CD4-positive, alpha-beta T cell treated with Interleukin-4 for 4 hours (primary cell): ENCODE measurements at places on chromosomes 6 and 20.
A peak's percentile ranks its signal among the peaks of the same experiment; 100 is the strongest.

DNA sequence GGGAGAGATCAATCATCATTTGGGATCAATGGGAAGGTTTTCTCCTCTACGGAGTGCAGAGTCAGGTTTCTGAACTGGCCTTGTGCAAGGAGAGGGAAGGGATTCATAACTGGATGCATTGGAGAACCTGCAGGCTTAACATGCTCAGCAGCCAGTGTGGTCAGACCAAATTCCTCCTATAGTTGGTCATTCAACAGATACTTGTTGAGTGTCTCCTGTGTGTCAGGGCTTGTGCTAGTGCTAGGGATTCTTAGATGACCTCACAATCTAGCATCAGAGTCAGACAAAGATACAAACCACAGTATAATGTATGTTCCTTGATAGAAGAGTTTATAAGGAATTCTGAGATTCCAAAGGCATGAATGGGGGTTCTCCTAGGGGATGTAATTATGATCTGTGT is 23.9 kb downstream of the RALY start:
- no peak for DNase-seq

GRCh38 chr6:87200469-87201175 is 45.3 kb downstream of the ZNF292 start:
- DNase-seq: no peak

DNA sequence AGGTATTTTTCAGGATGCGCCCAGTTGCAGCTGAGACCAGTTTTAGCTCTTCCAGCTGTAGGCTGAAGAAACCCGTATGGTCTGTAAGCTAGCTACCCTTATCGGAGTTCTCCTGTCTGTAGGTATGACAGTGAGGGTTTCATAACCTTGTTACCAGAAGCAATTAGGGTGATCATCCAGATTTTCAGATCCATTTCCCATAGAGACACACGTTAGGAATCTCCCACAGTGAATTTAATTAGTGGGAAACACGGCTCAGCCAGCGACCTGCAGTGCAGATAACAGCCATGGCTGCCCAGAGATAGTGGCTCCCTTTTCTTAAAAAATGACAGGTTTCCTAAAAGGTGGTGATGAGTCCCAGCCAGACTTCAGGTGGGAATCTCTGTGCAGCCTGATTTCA is 111.1 kb downstream of the BTBD3 start:
- no peak for DNase-seq

GRCh38 chr6:123333000-123333756 is 303.6 kb downstream of the TRDN start:
- no peak for DNase-seq

GRCh38 chr6:152089992-152090391 is 282.5 kb downstream of the ESR1 start:
- DNase-seq: no peak

GRCh38 chr6:64777941-64778785 is 928.9 kb downstream of the EYS start:
- DNase-seq: no peak

DNA sequence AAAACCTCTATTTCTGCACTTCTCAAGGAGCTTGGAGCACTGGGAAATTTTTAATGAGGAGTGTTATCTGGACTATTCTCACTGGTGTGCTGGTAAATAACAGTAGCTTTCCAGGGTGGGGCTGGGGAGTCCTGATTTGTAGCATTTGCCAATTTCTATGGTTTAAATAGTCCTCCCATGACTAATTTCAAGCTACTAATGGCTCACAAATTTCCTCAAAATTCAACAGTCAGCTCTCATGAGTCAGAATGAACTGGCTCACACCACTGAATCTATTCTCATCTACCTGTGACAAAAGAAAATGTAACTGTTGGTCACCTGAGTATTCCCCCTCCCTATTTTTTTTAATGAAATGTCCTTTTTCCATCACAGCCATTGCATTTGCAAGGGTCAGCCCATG is 449.6 kb downstream of the KIF16B start:
- DNase-seq: no peak

- no peak for DNase-seq
Observed at GRCh38 chr20:17616480-17617211, 46.8 kb downstream of the DSTN start.

- no peak for DNase-seq
Observed at GRCh38 chr6:64896939-64897338, 810.1 kb downstream of the EYS start.

GRCh38 chr6:56690519-56691285 is 48.0 kb upstream of the DST start:
- no peak for DNase-seq

- no peak for DNase-seq
Observed at GRCh38 chr6:165745492-165745891, 82.5 kb upstream of the PDE10A start.

DNA sequence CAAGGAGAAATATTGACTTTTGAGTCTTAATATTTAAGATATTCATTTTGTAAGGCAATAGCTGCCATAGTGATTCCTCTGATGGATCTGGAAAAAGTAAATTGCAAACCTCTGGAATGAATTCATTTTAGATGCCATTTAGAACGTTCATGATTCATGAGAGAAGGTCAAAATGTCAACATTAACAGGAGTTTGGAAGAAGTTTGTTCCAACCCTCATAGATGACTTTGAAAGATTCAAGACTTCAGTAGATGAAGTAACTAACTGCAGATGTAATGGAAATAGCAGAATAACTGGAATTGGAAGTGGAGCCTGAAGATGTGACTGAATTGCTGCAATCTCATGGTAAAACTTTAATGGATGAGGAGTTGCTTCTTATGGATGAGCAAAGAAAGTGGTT is 100.9 kb upstream of the CCN2 start:
- no peak for DNase-seq

DNA sequence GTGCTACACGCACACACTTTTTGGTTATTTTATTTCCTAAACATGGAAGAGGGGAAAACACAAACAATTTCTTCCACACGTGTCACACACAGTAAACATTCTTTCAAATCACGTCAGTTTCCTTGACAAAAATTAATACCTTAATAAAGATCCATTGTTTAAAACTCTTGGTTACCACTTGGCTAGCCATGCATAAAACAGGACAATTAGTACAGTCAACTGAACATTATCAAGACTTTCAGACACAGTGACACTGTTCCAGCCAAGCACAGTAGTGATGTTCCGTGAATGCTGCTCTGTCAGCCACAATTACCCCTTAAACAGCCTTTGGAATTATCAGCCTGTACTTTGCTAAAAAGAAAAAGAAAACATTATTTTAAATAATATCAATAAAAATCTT is 50.8 kb downstream of the GMDS start:
- DNase-seq: no peak

DNA sequence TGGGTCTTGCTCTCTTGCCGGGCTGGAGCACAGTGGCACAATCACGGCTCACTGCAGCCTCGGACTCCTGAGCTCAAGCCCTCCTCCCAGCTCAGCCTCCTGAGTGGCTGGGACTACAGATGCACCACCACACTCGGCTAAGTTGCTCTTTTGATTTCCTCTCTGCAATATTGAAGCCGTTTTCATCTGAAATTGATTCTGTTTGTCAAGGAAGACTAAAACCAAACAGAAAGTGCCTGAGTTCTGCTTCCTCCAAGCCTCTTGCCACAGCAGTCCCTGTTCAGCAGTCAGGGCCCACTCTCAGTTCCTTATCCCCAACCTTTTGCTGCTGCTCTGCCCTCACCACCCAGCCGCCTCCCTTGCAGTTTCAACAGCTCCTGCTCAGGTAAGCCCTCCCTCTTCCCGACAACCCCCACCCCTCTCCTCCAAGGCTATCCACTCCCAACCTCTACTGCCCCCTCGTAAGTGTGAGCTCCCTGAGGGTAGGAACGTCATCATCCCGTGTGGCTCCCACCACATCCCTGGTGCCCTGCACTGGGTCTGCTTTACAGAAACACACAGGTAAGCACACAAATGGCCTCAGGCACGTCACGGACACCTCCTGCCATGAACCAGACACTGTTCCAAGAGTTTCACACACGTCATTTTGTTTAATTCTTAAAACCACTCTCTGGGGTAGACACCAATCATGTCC is 70.7 kb upstream of the TAB2 start:
- DNase-seq: no peak

GRCh38 chr6:170112583-170112860 is 178.4 kb downstream of the DLL1 start:
- no peak for DNase-seq

DNA sequence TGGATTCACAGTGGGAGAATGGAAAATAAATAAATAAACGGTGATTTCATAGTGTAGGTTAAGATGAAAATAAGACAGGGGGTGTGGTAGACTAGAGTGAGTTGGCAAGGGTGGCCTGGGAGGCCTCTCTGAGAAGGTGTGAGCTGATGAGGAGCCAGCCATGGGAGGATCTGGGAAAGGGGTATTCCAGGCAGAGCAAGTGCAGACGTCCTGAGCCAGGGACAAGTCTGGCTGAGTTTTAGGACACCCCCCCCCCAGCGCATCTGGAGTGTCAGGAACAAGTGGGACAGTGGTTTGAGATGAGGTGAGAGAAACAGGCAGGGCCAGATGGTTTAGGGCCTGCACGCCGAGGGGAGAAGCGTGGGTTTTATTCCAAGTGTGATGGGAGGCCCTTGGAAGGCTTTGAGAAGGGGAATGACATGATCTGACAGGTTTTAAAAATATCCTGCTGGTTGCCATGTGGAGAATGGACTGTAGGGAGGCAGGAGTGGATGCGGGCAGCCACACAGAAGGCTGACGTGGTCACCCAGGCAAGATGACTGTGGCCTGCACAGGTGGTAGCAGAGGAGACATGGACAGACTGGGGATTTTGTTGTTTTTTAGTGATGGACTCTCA is 21.1 kb upstream of the CCM2L start:
- no peak for DNase-seq

GRCh38 chr6:5851261-5851757 is 155.4 kb downstream of the NRN1 start:
- peak; percentile 56 for DNase-seq

DNA sequence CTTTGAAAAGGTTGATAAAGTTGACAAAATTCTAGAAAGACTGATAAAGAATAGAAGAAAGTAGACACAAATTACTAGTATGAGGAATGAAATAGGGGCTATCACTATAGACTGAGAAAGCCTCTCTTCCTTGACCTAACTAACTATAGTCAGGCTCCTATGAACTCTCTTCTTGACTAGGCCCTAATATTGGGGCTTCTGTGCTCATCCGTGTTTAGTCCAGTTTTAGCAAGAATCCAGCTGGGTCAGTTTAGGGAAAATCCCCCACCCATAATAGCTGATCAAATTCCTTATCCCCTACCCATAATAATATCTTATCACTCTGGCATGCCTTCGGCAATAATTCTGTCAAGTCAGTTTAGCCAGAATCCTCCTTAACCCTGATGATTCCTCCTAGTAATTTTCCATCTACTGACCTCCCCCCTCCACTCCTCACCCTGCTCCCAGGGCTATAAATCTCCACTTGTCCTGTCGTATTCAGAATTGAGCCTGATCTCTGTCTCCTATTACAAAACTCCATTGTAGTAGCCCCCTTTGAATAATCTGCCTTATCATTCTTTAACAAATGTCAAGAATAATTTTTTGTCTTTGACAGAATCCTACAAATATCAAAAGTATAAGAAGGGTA is 138.1 kb downstream of the TFAP2A start:
- DNase-seq: no peak

GRCh38 chr6:72856801-72857200 is 234.9 kb downstream of the KCNQ5 start:
- DNase-seq: no peak
